NCI-H460 (cell line): ENCODE measurements at places on chromosomes 1 and 21. TPM values are rescaled to one million over a fixed set of nuclear protein-coding genes. Genes with fewer than 3 reads are reported as not detected.

The RNU1-3 gene
- total RNA-seq: under 0.01 TPM in 2 replicates

The VAV3 gene
- total RNA-seq: 0.79 and 1.1 TPM in 2 replicates

The S100A7 gene
- not detected in 2 replicates for total RNA-seq

The WLS gene
- total RNA-seq: 21.7 and 27.3 TPM in 2 replicates

The NMNAT2 gene
- total RNA-seq: 5.3 and 8.3 TPM in 2 replicates

The SNX7 gene
- 19.0 and 19.2 TPM in 2 replicates for total RNA-seq

The LCE3D gene
- not detected in 2 replicates for total RNA-seq

The CFAP107 gene
- total RNA-seq: not detected in 2 replicates

The NES gene
- 2.2 and 2.5 TPM in 2 replicates for total RNA-seq
